ENCODE measurements at places on chromosomes 6 and 20. TPM values are rescaled to one million over a fixed set of nuclear protein-coding genes. Genes with fewer than 3 reads are reported as not detected.

SMOC2 gene
- polyA plus RNA-seq = 1.0 TPM

CCM2L gene
- polyA plus RNA-seq = 0.13 TPM

LBP gene
- polyA plus RNA-seq = not detected

SLC32A1 gene
- 29.4 TPM for polyA plus RNA-seq

ZSCAN26 gene
- polyA plus RNA-seq = 18.7 TPM

SENP6 gene
- 70.0 TPM for polyA plus RNA-seq

CRNKL1 gene
- 10.0 TPM for polyA plus RNA-seq

PBOV1 gene
- not detected for polyA plus RNA-seq

ZNF391 gene
- polyA plus RNA-seq = 2.1 TPM

ULBP3 gene
- polyA plus RNA-seq = not detected

REM1 gene
- not detected for polyA plus RNA-seq

NRN1 gene
- polyA plus RNA-seq = 5.6 TPM

DLK2 gene
- polyA plus RNA-seq = 15.0 TPM

PDYN gene
- not detected for polyA plus RNA-seq

MYLK4 gene
- 0.27 TPM for polyA plus RNA-seq

Measured in Purkinje cell (primary cell).